ENCODE measurements at places on chromosomes 16 and 17.

DNA sequence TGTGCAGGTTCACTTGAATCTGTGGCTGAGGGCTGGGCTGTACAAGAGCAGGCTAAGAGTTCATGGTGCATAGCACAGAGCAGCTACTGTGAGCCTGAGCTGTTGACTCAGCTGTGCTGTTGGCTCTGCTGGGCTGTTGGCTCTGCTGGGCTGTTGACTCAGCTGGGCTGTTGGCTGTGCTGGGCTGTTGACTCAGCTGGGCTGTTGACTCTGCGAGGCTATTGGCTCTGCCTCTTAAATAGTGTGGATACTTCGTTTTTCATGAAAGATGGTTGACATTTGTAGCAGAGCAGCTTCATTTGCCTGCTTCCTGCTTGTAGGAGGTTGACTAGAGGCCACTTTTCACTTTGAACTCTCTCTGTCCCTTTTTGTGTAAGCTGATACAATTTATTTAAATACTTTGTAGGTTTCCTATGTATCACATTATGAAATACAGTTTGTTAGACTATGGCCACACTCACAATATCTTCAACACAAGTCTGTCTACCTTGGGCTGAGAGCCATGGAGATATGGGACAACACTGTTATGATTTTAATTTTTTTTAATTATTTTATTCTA, 40.3 kb upstream of the CCNF start:
- DNase-seq, result no peak

DNA sequence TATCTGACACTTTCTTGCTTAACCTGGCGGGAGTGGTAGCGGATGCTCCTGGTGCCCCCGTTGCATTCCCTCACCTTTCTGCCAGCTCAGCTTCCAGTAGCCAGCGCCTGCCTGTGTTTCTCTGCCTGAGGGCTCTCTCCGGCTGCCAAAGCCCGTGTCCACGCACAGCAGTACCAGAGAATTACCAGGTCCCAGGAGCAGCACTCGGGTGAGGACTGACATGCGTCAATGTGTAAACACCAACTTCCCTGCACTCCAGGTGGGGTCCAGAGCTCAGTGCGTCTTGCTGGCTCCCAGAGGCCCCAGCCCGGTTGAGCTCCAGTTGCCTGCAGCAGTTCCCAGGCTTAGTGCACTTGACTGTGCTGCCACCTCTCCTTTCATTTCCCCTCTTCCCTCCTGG, 54.8 kb downstream of the CDH13 start:
- DNase-seq, result no peak

- no peak for DNase-seq
These were observed 7.0 kb downstream of the CBLN1 start for GRCh38 chr16:49274591-49274990.

DNA sequence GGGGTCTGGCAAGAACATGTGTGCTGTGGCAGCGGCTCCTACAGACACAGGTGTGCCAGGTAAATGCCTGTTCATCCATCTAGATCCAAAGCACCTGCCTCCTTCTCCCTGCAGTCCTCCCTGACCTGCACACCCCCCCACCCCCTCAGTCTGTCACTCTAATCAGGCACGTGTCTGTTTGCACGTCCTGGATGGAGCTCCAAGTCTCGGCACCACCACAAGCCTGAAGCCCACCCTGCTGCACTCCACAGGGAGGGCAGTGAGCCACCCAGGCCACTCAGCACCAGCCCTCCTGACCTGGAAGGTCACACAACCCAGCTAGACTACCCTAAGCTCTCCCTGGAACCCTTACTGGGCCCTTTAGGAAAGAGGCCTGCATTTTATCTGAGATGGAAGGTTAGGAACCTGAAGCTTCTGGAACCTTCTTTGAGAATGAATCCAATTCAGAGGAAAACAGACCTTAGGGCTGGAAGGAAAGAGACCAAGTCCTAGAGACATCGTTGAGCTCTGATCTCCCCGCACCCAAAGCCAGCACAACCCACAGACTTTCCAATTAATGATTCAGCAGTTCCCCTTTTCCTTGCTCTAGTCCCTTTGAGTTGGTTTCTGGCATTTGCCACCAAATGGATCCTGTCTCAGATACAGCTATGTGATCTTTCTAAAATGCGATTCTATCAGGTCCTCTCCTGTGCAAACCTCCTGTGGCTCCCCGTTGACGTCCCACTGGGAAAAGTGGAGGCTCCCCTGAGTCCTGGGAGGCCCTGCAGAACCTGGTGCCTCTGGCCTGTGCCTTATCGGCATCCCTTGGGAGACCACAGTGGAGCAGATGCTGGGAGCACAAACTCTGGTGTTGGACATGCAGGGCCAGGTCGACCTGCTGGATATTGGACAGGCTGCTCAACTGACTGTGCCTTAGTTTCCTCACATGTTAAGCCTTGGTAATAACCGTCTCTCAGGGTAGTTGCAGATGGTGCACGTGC, 67.9 kb downstream of the PRMT7 start:
- no peak for DNase-seq

DNA sequence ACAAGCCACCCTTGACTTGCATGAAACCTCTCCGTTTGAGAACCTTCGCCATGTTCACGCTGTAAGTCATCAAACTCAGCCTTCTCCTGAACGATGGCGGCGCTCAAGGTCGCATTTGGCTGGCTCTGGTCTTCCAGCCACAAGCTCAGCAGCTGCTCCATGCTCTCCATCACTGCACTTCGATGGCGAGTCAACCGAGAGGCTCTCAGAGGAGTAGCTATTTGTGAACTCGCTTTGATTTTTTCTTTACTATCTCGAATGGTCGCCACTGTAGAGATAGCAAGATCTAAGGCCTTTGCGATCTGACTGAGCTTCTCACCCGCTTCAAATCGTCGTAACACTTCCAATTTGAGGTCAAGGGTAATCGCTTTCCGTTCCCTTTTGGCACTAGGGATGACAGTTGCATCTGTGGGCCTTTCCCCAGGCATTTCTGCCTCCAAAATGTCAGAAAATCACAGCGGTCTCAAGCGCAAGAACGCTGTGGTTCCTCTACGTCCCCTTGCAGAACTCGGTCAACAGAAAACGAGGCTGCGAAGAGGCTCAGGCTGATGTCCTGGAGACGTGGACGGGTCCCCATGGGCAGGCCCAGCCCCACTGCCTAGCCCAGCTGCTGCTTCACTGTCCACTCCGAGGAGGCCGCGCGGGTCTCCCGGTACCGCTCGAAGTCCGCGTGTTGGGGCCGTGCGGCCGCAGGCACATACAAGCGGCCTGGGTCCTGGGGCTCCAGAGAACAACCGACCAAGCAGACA, 23.1 kb downstream of the DEF8 start:
- DNase-seq, result no peak

GRCh38 chr17:2181206-2181896, 122.2 kb downstream of the SMG6 start:
- DNase-seq, result no peak

GRCh38 chr16:72473631-72474030, 301.7 kb upstream of the PMFBP1 start:
- DNase-seq, result no peak

- no peak for DNase-seq
These were observed 6.4 kb downstream of the SLC38A10 start for GRCh38 chr17:81288715-81289114.

GRCh38 chr17:42341568-42341967, 46.7 kb downstream of the STAT3 start:
- no peak for DNase-seq

DNA sequence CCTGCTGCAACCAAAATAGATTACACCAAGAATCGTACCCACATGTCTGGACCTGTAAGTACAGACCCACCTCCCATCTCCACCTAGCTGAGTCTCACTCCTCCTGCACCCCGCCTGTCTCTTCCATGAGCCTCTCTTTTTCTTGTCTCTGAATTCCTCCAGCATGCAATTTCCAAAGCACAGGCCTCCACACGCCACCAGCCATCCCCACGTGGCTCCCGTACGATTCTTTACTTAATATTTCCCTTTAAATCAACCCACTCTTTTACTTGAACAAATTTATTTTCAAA, 1.2 kb downstream of the RPH3AL start:
- DNase-seq, result no peak

DNA sequence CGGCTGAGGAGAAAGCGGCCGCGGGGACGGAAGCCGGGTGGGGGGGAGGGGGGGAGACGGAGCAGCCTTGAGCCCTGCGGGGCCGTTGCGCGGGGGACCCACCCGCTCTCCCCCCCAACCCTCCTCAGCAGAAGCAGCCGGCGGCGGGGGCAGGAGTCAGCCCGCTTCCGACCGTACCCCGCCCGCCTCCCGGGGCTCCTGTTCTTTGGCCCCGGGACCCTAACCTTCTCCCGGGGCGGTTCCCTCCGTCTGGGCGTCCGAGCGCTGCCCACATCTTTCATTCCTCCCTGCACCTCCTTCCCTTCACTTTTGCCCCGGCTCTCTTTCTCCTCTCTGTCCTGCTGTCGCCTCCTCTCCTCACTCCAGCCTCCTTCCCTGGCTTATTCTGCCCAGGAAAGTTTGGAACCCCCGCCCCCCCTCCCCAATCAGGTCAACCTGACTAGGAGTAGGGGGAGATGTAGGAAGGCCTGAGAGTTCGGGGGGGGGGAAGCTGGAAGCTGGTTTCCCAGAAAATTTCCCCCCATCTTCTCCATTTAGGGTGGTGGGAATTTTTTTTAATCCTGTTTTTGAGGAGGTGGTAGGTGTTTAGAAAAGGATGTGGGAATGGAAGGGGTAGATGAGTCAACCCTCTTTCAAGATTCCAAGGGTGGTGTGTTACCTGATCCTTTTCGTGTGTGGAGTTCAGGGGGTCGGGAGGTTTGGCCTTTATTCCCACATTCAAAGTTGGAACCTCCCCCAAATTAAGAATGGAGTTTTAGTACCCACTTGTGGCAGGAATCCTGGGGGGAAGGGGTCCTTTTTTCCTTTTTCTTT, 427 bp upstream of the NLK start:
- DNase-seq, result no peak

DNA sequence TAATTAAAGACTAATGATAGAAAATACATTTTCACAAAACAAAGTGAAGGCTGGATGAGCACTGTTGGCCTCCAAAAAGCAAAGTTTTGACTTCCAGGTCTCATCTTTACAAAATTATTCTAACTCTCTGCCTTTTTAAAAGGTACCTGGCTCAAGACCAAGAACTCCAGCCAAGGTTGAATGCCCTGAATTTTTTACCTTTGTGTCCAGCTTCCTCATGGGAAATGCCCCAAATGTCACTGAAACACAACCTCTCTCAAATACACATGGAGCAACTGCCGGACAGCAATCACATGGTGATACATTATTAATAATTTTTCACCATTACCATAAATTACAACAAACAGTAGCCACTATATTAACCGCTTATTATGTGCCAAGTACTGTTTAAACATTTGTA, 32.2 kb downstream of the ADAMTS18 start:
- DNase-seq, result no peak

DNA sequence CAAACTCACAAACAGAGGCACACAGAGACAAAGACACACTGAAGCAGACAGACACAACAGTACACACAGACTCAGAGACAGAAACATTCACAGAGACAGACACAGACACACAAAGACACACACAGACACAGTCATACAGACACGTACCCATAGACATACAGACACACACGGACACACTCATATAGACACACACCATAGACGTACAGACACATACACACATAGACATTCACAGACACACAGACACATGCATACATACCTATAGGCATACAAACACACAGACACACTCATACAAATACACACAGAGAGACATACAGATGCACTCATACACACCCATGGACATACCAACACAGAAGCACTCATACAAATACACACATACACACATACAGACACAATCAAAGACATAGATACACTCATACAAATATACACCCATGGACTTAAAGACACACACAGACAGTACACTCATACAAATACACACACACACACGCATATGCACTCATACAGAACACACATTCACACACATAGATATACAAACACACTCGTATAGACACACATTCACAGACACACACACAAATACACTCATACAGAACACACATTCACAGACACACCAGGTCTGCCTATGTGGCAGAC, 19.9 kb upstream of the MRTFB start:
- DNase-seq, result no peak

DNA sequence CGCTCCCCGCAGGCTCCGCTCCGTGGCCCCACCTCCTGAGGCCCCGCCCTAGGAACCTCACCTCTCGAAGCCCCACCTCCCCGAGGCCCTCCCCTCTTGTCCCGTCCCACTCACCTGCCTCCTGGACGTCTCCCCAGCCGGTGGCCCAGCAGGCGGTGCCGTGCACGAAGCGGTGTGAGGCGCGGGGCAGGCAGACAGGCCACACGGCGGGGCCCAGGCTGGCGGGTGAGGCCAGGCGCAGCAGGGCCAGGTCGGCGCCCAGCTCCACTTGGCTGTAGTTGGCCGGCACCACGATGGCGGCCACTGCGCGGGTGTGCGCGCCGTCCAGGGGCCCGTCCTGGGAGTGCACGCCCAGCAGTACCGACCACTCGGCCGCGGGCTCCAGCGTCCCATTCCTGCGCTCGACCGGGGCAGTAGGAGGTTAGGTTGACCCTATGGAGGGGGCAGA, 1.6 kb downstream of the PRSS36 start:
- DNase-seq, result no peak

DNA sequence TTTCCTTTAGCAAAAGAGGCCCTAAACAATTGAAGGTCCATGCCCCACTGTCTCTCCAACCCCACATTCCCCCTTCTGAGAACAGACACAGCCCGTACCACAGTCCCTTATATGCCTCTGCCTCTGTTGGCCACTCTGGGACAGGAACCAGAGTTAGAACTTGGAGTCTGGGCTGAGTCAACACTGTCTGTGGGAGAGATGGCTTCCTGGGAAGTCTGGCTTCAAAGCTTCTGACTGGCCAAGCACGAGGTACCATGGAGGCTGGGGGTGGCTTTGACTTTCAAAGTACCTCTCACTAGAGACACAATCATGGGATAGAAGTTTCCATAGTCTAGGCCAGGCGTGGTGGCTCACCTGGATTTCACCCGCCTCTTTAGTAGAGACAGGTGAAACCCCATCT, 14.9 kb upstream of the SPOP start:
- no peak for DNase-seq

DNA sequence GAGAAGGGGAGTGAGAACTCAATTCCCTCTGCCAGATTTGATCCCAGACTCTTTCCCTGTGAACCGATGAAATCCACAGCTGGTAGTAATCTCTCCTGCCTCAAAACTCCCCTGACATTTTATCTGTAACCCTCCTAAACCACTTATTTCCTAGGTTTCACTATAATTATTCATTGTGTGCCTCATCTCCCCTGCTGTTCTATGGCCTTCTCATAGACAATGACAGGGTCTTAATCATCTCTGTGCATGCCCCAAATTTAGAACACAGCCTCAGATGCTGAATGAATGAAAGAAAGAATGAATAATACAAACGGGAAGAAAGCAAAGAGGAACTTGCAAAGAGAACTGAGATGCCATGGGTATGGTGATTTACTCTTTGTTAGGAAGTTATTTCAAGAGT, 451.1 kb downstream of the HS3ST3B1 start:
- DNase-seq, result no peak

- DNase-seq, result no peak
These were observed 12.8 kb upstream of the NGFR start for GRCh38 chr17:49482144-49482817.

- no peak for DNase-seq
These were observed 325.4 kb downstream of the ZFHX3 start for GRCh38 chr16:72722552-72722951.

Measured in activated CD4-positive, alpha-beta T cell treated with anti-CD3 and anti-CD28 coated beads, Interleukin-2, amount 50 U/mL, for 1 hour (primary cell).